ENCODE measurements at places on chromosomes 1 and 21.

DNA sequence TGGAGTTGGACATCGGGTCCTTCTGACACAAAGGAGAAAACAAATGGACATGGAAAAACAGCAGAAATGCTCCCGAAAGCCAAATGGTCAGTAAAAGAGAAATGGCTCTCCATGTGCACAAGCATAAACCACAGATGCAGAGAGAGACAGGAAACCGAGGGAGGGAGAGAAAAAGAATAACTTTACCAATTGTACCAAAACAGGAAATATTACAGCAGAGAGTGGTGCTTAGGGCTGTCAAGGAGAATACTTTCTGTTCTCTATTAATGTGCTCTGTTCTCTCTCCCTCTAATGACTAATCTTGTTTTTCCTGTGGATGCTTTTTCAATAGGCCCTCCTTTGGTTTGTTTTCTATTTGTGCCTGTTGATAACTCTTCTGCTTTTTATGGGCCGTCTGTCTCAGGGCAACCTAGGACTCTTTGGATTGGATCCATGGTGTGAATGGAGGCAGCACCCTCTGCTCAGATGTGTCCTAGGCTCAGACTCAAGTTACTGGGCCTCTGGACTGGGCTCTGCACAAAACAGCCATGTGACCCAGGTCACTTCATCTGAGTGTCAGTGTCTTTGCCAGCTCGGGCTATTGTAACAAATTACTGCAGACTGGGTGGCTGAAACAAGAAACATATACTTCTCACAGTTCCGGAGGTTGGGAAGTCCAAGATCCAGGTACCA is 663.0 kb downstream of the NPHP4 start:
- H3K27me3 ChIP-seq = no peaks in the 10 kb centered on the region
- peak overlapping the region; percentile 51 for H3K4me3 ChIP-seq
- peak overlapping the region; percentile 89 for H3K27ac ChIP-seq
- peaks cover 2% of the 10 kb centered on the region for H3K36me3 ChIP-seq

- H3K4me1 ChIP-seq = peaks cover 45% of the 10 kb centered on the region
- H3K36me3 ChIP-seq = peaks cover 22% of the 10 kb centered on the region
- peak overlapping the region; percentile 87 for H3K4me3 ChIP-seq
- H3K27me3 ChIP-seq = no peaks in the 10 kb centered on the region
- DNase-seq = no peak
- peak overlapping the region; percentile 97 for H3K27ac ChIP-seq
Measured at GRCh38 chr1:184389446-184389845, 2.6 kb downstream of the C1orf21 start.

DNA sequence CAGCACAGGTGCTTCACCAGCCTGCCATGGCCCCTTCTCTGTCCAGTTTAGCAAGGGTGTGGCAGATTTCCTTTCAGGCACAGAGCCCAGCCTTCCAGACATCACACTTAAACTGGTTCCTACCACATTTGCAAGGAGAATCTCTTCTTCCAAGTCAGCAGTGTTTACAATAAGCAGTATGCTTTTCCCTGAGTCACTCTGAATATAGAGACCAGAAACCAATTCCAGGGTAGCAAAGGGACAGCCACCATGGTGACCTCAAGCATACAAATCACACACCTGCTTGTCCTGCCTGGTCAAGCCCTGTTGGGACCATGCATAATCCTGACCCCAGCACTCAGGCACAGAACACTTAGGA is 8.7 kb upstream of the CBR3 start:
- H3K27me3 ChIP-seq = no peaks in the 10 kb centered on the region
- peaks cover 16% of the 10 kb centered on the region for H3K4me1 ChIP-seq
- no peak overlapping the region for H3K4me3 ChIP-seq
- H3K36me3 ChIP-seq = peaks cover 3% of the 10 kb centered on the region
- DNase-seq = no peak

DNA sequence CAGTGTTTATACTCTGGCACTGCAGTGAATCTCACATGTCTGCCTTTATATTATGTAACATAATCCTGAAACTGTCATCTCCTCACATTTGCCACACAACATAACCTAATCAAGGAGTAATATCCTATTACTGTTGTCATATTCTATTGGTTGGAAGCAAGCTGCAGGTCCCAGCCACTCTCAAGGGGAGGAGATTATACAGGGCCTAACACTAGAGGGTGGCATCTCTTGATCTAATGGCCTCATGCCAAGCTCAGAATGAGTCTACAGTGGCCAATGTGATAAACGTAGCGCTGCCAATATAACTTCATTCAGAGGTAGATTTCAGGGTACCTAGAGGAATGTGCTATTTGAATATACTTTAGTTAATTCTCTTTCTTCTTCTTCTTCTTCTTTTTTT is 166.8 kb downstream of the BACH1 start:
- no peak for DNase-seq
- no peaks in the 10 kb centered on the region for H3K4me1 ChIP-seq
- no peaks in the 10 kb centered on the region for H3K27me3 ChIP-seq
- no peak overlapping the region for H3K27ac ChIP-seq
- H3K36me3 ChIP-seq = no peaks in the 10 kb centered on the region

- no peak for DNase-seq
- no peak overlapping the region for H3K27ac ChIP-seq
- H3K27me3 ChIP-seq = no peaks in the 10 kb centered on the region
- H3K4me1 ChIP-seq = peaks cover 19% of the 10 kb centered on the region
- H3K36me3 ChIP-seq = peaks cover 2% of the 10 kb centered on the region
Measured at GRCh38 chr1:93614986-93615581, 66.6 kb downstream of the BCAR3 start.

DNA sequence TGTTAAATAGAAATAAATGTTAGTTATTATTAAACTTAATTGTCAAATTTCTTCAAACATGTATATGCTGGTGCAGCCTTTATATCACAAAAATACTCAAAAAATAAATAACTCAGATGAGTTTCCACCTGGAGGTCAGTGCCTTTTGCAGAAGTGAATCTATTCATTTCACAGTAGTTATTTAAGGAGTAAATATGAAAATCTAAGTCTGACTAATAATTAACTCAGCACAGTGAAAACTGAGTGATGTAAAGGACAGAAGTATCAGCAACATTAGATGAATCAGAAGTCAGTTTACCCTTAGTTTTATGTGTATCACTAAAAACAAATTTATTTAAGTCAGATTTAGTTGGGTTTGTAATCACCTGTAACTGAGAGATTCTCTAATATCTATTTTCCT is 2135.4 kb downstream of the MRPL39 start:
- no peaks in the 10 kb centered on the region for H3K4me1 ChIP-seq
- DNase-seq = no peak
- H3K27me3 ChIP-seq = no peaks in the 10 kb centered on the region
- no peak overlapping the region for H3K27ac ChIP-seq
- no peak overlapping the region for H3K4me3 ChIP-seq

DNA sequence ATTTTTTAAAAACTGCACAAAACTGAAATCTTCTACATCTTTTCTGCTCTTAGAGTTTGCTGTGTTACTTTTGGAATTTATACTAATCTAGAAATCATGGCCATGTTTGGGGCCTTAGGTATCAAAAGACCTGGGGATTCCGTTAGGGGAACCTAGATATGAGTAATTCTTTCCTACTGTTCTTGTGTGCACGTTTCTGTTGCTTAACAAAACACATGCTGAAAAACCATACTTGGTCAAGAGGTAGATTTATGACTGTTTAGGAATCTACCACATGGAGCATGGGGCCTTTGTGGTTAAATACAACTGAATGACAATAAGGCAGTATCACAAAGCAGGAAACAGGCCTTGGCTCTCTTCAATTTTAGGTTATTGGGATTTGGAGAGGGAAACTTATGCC is 291.9 kb upstream of the USP25 start:
- H3K27me3 ChIP-seq = no peaks in the 10 kb centered on the region
- H3K36me3 ChIP-seq = no peaks in the 10 kb centered on the region
- no peak overlapping the region for H3K27ac ChIP-seq
- no peak overlapping the region for H3K4me3 ChIP-seq
- no peaks in the 10 kb centered on the region for H3K4me1 ChIP-seq

GRCh38 chr1:181169281-181169865 is 80.9 kb downstream of the IER5 start:
- DNase-seq = no peak
- H3K4me1 ChIP-seq = peaks cover 5% of the 10 kb centered on the region
- no peak overlapping the region for H3K27ac ChIP-seq
- peaks cover 2% of the 10 kb centered on the region for H3K36me3 ChIP-seq

DNA sequence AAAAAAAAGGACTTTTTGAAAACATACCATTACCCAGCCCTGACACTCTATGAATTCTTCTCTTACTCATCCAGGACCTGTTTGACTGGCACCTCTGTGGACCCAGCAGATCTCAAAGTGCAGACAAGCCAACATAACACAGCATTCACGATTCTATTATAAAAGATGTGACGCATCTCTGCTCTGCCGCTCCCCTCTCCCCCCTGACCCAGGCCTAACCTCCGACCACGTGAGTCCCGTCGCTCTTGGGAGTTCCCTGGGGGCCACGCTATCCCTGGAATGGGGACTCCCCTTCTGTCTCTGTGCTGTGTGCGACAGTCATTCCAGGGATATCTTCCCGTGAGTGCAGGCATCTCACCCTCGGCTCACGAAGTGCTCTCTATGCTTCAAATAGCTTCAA is 21.1 kb downstream of the LRRC38 start:
- H3K36me3 ChIP-seq = no peaks in the 10 kb centered on the region
- no peak overlapping the region for H3K4me3 ChIP-seq
- no peaks in the 10 kb centered on the region for H3K4me1 ChIP-seq

- H3K36me3 ChIP-seq = peaks cover 10% of the 10 kb centered on the region
- peaks cover 6% of the 10 kb centered on the region for H3K4me1 ChIP-seq
- no peak for DNase-seq
- H3K27me3 ChIP-seq = no peaks in the 10 kb centered on the region
Measured at GRCh38 chr1:19656780-19657466, 7.8 kb upstream of the HTR6 start.
